Uterus (tissue), 4 donors: ENCODE measurements at places on chromosomes 13 and 19.

GRCh38 chr19:9345005-9345404 is 17.8 kb upstream of the ZNF177 start:
- no peak for DNase-seq

DNA sequence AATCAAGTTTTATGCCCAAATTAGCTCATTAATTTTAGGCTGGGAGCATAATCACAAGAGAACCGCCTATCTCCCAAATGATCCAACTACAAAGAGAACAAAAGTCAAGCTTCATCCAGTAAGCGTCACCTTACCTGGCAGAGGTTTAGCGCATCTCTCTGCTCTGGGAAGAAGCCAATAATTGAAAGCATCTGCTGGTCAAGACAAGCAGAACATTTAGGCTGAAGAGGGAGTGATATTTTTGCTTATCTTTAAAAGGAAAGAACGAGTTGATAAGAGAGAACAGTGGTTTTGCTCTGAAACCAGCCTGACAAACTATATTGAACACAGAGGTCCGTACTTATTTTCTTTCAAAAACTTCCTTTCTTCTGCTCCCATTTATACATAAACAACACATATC is 242.1 kb downstream of the ENOX1 start:
- DNase-seq, result no peak

DNA sequence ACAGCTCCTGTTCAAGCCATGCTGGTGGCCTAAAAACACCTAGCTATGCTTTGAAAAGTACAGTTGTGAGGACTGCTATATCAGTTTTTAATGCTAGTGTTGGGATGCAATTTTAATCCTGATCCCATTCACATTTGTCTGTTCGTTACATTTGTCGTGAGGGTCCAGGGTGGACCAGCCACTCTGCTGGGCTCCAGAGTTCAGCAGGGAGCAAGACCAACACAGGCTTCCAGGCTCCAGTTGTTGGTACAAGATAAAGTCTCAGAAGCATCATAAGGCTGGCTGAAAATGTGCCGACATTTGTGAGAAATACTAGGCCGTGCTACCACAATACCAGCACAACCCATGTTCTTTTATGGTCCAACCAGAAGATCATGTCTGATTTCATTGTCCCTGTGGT is 210.6 kb downstream of the SLC7A1 start:
- no peak for DNase-seq

- DNase-seq, result no peak
Observed at GRCh38 chr13:104436555-104436954, 1370.3 kb upstream of the SLC10A2 start.

GRCh38 chr13:87607266-87607665 is 63.9 kb upstream of the SLITRK5 start:
- no peak for DNase-seq
